Fibroblast of the aortic adventitia (primary cell): ENCODE measurements at places on chromosomes 12 and 14. TPM values are rescaled to one million over a fixed set of nuclear protein-coding genes. Genes with fewer than 3 reads are reported as not detected.

DNA sequence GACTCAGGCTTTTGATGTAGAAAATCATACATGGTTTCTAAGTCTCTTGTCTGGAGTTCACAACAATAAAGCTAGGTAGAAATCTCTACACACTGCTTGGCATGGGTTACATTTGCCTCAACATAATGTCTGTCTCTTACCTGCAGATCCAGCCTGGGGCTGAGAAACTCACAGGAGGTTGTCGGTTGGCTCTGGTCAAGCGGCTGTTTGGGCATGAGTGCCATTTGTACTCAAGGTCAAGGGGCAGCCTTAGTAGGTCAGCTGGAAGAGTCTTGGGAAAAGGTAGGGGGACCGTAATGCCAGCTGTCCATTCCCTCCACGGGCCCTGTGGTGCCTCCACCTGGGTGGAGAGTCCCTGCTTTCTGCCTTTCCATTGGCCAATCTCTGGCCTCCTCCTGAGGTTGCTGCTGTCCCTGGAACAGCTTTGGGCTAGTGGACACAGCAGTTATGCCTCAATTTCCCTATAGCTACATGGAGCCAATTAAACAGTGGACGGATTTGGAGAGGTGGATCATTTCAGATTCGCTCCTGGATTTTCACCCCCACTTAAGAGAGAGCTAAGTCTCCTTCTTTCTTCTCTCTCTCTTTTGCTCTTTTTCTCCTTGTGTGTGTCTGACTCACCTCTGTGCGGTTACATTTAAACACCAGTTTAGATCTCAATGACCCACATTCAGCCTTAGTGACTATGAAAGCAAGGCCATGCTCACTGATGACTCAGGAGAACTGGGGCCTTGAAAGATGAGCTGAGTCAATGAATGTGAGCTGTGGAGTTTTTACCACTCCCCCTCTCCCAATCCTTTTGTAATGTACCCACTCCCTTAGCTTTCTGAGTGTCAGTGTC lies 132.8 kb upstream of the HIF1A start:
- DNase-seq = peak; percentile 99

DNA sequence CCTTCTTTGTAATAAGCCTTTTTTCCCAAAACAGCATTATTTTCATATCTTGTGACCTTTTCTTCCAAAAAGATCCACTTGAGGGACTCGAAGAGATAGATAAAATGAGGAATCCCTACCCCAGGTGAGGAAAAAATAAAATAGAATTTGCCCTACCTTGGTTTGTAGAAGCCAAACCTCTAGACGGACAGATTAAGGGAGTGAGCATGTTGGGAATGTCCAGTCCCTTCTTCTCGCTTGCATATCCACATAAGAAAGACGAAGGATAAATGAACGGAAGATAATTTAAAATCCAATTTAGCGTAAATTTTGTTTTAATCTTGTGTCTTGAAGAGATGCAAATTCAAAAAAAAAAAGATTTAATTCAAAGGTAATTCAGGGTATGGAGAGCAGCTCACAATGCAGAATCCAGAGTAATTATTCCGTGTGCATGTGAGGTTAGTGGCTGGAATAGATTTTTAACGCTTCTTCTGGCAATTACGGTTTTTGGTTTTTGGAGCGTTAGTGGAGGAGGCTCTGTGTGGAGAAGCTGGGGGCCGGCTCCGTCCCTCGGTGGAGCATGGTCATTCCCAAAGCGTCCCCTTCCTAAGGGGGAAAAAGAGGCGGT lies 1.5 kb downstream of the GRIN2B start:
- no peak for DNase-seq

DNA sequence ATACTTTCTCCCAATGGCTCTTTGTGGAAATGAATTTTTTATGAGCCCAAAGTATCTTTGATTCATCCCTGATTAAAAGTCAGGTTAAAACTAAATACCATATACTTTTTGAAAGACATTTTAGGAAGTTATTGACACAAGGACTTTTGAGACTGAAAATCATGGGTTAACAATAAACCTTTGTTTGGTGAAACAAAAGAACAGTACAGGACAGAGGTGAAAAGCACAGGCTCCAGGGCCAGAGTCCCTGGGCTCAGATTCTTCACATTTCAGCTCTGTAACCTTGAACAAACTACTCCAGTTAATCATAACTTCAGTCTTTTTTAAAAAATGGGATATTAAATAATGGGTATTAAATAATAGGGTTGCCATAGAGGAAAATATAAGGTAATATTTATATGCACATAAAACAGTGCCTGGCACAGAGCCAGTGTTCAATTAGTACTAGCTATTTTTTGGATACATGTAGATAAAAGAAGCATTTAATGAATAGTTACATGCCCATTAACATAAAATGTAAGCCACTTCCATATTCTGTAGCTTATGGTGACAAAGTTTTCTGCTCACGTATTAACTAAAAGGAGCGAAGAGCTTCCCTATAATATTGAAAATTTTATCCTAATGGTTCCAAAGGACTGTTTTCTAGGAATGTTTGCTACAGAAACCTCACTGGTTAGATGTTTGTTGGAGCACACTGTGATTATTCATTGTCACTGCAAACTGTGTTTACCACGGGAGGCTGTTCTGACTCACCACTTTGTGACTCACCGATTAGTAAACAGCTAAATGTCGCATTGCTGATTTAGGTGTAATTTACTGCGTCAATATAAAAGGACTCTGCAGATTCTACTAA lies 255.4 kb downstream of the DAD1 start:
- no peak for DNase-seq

The RPGRIP1 gene
- not detected in 2 replicates for total RNA-seq

The EID3 gene
- 14.9 and 55.9 TPM in 2 replicates for total RNA-seq
